ENCODE measurements at places on chromosomes 5 and 9. TPM values are rescaled to one million over a fixed set of nuclear protein-coding genes. Genes with fewer than 3 reads are reported as not detected.

Gene KIF4B
- polyA plus RNA-seq, result not detected

Gene FBXO10
- 2.1 TPM for polyA plus RNA-seq

Gene SHOC1
- 0.18 TPM for polyA plus RNA-seq

Gene TRAF1
- polyA plus RNA-seq, result 6.1 TPM

Gene LMAN2
- 84.0 TPM for polyA plus RNA-seq

Gene TAF11L8
- polyA plus RNA-seq, result not detected

Gene SKIC3
- polyA plus RNA-seq, result 11.7 TPM

Gene FAM221B
- not detected for polyA plus RNA-seq

Gene ZNF483
- polyA plus RNA-seq, result 0.18 TPM

Gene ZFP2
- 0.52 TPM for polyA plus RNA-seq

Gene ZNF354C
- polyA plus RNA-seq, result 0.84 TPM
